ENCODE measurements at places on chromosomes 6 and 20.

- DNase-seq = no peak
Observed at GRCh38 chr6:53297004-53297403, 51.7 kb downstream of the ELOVL5 start.

DNA sequence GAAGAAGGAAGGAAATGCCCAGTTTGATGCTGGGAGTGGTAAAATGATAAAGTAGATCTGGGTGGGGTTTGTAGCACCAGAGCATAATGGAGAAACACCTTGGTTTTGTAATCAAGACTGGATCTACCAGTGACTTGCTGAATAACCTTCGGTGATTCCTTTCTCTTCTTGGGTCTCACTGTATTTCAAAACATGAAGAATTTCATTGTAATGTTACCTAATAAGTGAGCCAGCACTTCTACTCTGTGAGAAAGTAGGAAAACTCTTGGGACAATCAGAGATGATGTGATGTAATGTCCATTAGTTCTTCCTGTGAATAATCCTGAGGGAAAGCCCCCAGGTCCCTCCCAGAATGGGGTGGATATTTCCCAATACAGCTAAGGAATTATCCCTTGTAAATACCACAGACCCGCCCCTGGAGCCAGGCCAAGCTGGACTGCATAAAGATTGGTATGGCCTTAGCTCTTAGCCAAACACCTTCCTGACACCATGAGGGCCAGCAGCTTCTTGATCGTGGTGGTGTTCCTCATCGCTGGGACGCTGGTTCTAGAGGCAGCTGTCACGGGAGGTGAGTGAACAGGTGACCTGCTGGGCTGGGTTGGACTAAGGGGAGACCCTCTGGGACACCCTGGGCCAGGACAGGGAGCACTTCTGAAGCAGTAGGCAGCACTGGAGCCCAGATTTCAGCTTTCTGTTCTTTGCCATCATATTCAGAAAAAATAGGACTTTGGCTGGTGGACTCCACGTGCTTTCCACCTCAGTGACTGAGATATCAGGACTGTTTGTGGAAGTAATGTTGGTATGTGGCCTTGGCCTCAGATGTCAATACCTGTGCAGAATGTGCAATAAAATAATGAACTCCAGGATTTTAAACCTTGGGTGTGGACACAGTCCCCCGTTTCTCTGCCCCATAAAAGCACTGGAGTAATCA, at the start of gene PI3:
PI3 (plus strand) TSS at position 469 of the 931 bp plus-strand sequence; CDS start at position 490, 21 bp downstream.
- no peak for DNase-seq

DNA sequence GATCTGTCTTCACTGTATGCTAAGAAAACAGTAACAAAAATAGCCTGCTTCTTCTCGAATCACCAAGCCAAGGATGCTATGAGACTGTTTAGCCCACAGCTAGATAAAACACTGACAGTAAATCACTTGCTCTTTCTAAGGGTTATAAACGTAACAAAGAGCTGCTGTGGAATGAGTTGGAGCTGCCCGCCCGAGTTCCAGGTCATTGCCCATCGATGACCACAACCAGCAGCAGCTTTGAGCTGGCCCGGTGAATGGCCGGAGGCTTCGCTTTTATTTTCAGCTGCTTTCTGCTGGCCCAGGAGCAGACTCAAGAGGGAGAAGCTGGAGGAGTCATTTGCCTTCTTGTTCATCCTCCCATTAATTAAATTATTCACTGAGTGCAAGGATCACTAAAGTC, 82.2 kb upstream of the CDH4 start:
- no peak for DNase-seq

DNA sequence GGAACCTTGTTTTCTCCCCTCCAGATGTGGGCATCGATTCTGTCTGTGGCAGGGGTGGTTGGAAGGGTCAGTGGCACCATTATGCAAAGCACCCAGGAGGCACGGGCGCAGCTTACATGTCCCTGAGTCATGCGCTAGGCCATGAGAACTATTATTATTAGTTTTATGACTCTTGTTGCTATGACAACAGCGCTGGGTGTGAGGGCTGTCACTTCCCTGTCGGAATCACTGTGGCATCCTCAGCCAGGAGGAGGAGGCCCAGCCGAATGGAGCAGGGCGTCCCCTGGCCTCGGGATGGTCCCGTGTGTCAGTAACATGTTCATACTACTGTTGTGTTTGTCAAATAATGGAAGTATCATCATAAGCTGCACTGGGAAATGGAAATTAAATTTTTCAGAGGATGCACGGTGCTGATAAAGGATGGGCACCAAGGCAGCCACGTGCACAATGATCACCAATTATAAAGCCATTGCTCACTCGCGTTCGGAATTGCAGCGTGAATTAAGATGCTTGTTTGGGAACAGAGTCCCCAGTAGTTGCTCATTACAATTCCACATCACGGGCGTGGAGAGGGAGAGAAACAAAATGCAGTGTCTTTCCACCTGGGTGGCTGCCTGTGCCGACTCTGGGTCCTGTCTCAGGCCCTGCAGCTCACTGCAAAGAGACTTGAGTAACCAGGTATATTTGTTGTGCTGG, 247.9 kb downstream of the CDH4 start:
- no peak for DNase-seq

DNA sequence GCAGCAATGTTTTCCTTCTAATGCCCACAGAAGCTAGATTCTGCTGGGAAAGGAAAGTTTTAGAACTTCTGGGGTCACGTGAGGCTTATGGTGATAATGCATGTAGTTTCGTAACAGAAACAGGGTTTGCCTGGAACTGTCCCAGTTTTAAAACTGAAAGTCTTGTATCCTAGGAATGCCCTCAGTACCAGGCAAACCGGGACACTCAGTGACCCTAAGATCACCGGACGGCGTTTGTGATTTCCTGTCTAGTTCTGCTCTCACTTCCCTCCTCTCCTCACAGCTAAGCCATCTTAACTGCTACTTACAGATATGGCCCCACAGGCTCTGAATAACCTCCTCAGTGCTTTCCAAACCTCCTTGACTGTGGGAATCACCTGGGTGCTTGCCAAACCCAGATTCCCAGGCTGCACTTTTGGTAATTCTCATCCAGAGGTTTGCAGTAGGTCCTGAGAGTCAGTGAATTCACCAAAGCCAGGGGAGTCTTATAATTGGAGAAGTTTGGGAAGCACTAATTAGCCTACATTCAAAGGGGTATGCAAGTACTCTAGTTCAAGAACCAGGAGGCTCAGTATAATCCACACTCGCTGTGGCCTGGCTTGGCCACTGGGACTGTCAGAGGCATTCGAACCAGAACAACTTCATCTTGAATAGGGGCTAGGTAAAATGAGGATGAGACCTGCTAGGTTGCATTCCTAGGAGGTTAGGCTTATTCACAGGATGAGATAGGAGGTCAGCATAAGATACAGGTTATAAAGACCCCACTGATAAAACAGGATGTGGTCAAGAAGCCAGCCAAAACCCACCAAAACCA, 231.6 kb upstream of the MYLIP start:
- DNase-seq = no peak

DNA sequence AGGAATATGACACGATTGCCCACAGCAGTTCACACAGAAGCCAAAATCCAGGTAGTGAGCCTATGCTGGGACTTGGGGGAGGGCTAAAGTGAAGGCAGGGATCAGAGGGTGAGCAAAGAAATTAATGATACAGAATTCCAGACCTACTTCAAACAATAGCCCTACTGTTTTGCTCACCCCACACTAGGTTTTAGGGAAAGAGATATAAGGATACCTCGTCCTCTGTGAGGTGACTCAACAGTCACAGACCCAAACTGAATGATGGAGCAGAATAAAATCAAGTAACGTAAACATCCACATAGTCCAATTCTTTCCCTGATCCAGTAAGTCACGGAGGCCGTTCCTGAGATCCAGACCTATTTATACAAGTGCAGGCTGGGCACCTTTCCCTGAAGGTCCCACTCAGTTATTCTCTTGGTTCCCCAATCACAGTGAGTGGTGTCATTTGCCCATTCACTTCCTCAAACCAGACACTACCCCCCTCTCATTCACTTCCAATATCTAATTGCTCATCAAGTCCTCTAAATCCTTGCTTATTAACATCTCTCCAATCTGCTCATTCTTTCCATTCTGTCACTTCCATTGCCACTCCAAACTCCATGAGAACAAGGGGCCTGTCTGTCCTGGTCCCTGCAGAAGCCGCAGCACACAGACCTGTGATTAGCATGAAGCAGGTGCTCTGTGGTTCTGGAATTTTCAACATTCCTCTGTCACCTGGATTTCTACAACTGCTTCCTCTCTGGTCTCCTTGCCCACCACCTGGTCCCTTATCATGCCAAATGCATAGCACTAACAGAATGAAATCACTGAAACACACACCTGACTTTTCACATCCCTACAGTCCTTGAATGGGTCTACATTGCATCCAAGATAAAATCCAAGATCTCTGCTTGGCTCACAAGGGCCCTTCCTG, 55.9 kb downstream of the ATXN1 start:
- DNase-seq = no peak

DNA sequence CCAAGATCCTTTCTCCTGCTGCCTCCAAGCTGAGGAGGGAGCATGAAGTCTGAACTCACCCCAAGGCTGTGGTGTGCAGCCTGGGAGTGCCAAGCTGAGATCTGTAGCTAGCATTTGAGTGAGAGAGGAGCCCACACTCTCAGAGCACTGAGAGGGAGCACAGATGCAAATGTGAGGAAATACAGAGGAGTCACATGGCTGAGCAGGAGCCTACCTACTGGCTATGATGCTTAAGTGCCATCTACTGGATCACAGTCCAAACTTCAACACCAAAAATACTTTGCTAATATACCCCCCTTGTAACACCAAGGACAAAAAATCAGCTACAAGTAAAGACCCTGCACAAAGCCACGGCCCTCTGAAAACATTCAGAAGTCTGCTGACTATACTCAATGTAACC, 94.4 kb upstream of the IMPG1 start:
- DNase-seq = no peak

GRCh38 chr6:104252276-104252675, 607.4 kb downstream of the HACE1 start:
- DNase-seq = no peak

GRCh38 chr20:45813006-45813340, 529 bp downstream of the UBE2C start:
- no peak for DNase-seq

- DNase-seq = no peak
Observed at GRCh38 chr20:38205001-38205400, 39.9 kb upstream of the TGM2 start.

- peak; percentile 59 for DNase-seq
Observed at GRCh38 chr6:139161817-139162284, 27.0 kb downstream of the HECA start.

GRCh38 chr6:12058172-12058961, 46.3 kb downstream of the HIVEP1 start:
- no peak for DNase-seq

GRCh38 chr6:22575190-22575589, 5.8 kb downstream of the HDGFL1 start:
- DNase-seq = no peak

GRCh38 chr20:61297986-61298385, 45.9 kb downstream of the CDH4 start:
- no peak for DNase-seq

GRCh38 chr6:136351518-136352110, 62.0 kb upstream of the BCLAF1 start:
- DNase-seq = no peak

DNA sequence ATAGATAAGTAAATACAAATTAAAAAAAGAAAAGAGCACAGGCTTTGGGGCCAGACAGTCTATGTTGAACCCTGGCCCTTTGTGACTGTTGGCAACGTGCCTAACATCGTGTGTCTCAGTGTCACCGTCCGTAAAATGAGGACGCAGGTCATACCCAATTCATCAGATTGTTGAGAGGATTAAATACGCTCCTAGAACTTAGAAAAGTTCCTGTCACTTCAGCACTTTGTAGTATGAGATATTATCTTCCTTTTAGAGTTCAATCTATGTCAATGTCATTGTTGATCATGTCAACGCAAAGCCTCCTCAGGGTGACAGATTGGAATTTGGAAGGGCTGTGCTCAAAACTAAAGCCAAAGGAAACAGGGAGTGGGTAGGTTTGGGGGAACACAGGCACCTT, 21.7 kb downstream of the SERPINB1 start:
- no peak for DNase-seq

DNA sequence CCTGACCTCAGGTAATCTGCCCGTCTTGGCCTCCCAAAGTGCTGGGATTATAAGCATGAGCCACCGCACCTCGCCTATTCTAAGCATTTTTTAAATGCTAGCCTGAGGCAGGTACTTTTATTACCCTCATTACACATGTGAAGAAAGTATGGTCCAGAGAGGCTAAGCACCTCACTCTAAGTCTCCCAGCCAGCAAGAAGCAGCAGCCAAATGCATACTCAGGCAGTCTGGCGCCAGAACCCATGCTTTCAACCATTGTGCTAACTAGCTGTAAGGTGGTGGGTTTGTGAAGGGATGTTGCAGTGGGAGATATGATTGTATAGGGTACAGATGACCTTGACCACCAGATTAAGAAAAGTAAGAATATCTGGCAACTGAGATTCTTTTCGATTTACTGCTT, 26.1 kb upstream of the RIPOR2 start:
- DNase-seq = no peak

- DNase-seq = no peak
Observed at GRCh38 chr6:7433121-7433617, 43.6 kb downstream of the RIOK1 start.

GRCh38 chr20:1280195-1281102, 14.4 kb downstream of the SNPH start:
- DNase-seq = no peak

- DNase-seq = no peak
Observed at GRCh38 chr6:130041594-130041993, 23.2 kb downstream of the L3MBTL3 start.

Data from memory B cell (primary cell).